Activated naive CD8-positive, alpha-beta T cell treated with anti-CD3 and anti-CD28 coated beads, Interleukin-2, amount 10 ng/mL, durations not matched to agents 7 days and 5 days (primary cell): ENCODE measurements at places on chromosomes 11 and 22. TPM values are rescaled to one million over a fixed set of nuclear protein-coding genes. Genes with fewer than 3 reads are reported as not detected.
A peak's percentile ranks its signal among the peaks of the same experiment; 100 is the strongest.

GRCh38 chr11:126231725-126232459 lies 20.3 kb downstream of the FAM118B start:
- no peak for DNase-seq

GRCh38 chr22:24402460-24403192 lies 24.8 kb upstream of the ADORA2A start:
- no peak for DNase-seq

GRCh38 chr11:108345767-108346166 lies 121.6 kb downstream of the C11orf65 start:
- DNase-seq, result no peak

- no peak for DNase-seq
Measured at GRCh38 chr22:43288807-43289420, 54.3 kb downstream of the SCUBE1 start.

GRCh38 chr22:49749885-49750510 lies 77.7 kb downstream of the BRD1 start:
- DNase-seq, result no peak

GRCh38 chr22:24961217-24961844 lies 8.8 kb downstream of the KIAA1671 start:
- DNase-seq, result no peak

GRCh38 chr11:75345455-75346160 lies 5.9 kb downstream of the ARRB1 start:
- DNase-seq, result no peak

- no peak for DNase-seq
Measured at GRCh38 chr22:24063361-24063760, 52.3 kb downstream of the CABIN1 start.

GRCh38 chr11:74417379-74417804 lies 19.2 kb upstream of the PGM2L1 start:
- DNase-seq, result no peak

- no peak for DNase-seq
Measured at GRCh38 chr11:123924027-123924426, 15.4 kb upstream of the OR4D5 start.

DNA sequence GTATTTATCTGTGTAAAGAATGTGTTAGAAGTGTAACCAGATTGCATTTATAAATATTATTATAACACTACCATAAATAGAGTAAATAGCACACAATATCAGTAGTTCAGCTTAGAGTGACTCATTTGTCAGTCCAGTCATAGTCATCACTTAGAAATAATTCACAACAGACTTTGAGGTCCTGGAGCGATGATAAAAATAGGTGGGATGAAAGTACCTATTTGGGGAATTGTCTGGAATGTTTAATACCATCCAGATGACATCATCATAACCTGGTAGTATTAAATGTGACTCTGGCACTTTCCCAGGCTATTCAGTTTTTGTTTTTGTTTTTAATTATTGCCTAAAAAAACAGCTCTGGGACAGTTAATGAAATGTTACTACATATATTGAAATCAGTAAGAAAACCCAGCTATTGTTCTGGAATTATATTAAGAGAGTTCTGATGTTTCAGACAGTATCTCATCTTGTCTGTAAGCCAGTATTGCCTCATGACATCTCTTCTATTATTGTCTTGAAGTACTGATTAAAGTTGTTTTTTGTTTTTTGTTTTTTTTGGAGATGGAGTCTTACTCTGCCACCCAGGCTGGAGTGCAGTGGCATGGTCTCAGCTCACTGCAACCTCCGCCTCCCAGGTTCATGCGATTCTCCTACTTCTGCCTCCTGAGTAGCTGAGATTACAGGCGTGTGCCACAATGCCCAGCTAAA lies 74.8 kb downstream of the SIK2 start:
- no peak for DNase-seq

GRCh38 chr11:19398772-19399527 lies 158.2 kb upstream of the E2F8 start:
- no peak for DNase-seq

- DNase-seq, result no peak
Measured at GRCh38 chr11:101103433-101103832, 26.2 kb downstream of the PGR start.

GRCh38 chr11:106998116-106998915 lies 20.0 kb downstream of the GUCY1A2 start:
- no peak for DNase-seq

DNA sequence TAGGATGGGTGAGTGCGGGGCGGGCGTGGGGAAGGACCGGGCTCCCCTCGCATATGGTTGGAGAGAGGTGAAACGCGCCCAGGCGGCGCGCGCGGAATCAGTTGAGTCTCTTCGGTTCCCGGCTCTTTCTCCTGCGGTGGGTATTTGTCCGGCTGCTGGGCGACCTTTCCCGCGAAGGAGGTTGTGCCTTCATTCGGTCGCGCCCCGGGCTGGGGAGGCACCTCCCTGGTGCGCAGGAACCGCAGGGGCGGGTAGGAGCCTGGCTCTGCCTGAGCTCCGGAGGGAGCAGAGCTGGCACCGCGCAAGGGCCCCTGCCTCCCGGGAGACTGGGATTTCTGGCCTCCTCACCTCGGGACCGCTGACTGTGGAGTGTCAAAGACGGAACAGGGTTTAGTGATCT lies 27.5 kb downstream of the SAA4 start:
- DNase-seq, result no peak

- DNase-seq, result peak; percentile 63
Measured at GRCh38 chr22:43993072-43993760, 30.9 kb upstream of the PARVB start.

- no peak for DNase-seq
Measured at GRCh38 chr11:9957072-9957471, 293.2 kb downstream of the SWAP70 start.

GRCh38 chr11:7512525-7513233 lies 1.1 kb upstream of the PPFIBP2 start:
- peak; percentile 51 for DNase-seq

DNA sequence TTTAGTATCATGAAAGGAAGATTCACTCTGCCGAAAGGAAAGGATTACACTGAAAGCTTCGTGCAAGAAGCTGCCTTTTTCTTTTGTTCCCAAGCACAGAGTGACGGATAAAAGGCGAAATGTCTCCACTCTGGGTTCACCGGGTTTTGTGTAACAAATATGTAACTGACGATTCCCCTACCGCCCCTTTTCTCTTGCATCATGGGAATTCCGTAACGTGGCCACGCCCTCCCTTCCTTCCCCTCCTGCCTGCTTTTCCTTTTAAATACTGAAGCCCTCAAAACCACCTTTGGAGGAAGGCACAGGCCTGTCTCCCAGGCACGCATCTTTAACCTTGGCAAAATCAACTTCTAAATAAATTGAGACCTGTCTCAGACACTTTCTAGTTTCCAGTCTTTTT lies 16.4 kb upstream of the TESMIN start:
- DNase-seq, result no peak

- DNase-seq, result no peak
Measured at GRCh38 chr22:29581799-29582198, 886 bp upstream of the NIPSNAP1 start.

DNA sequence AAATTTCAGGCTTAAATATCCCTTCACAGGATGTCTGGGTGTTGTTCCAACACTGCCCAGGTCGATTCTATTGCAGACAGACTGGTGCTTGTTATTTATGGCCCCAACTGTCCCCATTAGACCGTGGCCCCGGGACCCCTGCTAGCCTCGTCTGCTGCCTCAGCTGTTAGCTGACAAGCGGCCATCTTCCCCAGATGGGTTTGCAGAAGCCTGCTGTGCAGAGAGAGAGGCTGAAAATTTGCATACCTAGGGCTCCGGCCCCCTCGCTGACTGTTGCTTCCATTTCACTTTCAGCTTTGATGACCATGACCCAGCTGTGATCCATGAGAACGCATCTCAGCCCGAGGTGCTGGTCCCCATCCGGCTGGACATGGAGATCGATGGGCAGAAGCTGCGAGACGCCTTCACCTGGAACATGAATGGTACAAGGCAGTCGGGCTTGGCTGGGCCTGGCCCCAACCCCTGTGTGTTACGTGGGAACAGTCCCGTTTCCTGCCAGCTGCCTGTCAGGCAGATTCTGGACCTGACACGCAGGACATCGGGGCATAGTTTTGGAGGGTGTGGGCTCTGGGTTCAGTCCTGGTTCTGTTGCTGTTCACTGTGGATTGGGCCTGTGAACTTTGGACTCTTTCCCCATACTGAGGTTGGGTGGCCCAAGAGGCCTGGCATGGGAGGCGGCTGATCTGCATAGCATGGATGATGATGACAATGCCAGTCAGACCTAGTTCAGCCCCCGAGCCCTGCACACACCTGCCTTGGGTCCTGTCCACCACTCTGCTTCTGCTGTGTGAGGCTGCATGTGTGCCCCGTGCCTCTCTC lies 16.4 kb downstream of the SMARCB1 start:
- no peak for DNase-seq

DNA sequence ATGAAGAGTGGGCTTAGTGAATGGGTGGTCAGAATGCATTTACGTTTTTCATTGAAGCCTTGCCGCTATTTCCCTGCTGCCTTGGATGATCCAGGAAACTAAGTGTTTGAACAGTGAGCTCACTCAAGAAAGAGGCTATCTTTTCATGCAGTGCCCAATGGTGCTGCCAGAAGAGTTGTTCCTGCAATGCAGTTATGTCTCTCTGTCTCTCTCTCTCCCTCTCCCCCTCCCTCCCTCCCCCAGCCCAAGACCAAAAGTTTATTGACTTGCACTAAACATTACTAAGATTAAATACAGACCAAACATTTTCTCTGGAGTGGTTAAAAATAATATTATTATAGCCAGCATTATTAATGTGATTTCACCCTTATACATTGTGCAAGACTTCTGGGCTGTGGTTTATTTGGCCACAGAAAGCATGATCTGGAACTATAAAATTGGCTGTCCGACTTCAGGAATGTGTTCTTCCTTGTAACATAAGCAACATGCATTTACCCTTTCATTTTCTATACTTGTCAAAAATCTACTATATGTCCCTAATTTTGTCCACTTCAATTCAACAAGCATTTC lies 6.6 kb upstream of the FUT4 start:
- no peak for DNase-seq

DNA sequence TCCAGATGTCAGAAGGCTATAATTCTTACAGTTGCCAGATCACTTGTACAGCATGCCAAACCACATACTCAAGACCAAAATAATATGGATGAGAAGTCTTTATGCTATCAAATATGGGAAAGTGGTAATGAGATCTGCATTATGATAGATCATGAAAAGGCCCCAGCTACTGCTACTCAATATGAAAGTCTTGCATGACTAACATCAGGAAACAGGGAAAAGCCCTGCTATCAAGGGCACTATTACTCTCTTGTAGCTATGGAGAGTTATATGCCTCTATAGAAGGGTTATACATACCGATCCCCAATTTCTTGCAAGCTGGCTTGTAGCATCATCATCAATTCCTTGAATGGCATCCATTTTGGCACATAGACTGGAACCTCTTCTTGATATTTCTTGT lies 30.2 kb upstream of the TMPRSS5 start:
- DNase-seq, result no peak

PRG3 gene
- not detected for total RNA-seq

VSIG10L2 gene
- not detected for total RNA-seq

SYT7 gene
- not detected for total RNA-seq

NLRP14 gene
- not detected for total RNA-seq

BIRC3 gene
- total RNA-seq, result 55.0 TPM

DNHD1 gene
- total RNA-seq, result 35.5 TPM

GRAP2 gene
- total RNA-seq, result 263 TPM

MS4A12 gene
- not detected for total RNA-seq

ELMOD1 gene
- not detected for total RNA-seq

MUC6 gene
- total RNA-seq, result not detected

CTSD gene
- 208 TPM for total RNA-seq

ZNRF3 gene
- 1.1 TPM for total RNA-seq

APOC3 gene
- not detected for total RNA-seq

MS4A2 gene
- not detected for total RNA-seq

TMEM126A gene
- 27.2 TPM for total RNA-seq

LRRC32 gene
- 0.34 TPM for total RNA-seq

OR8I2 gene
- not detected for total RNA-seq
